NCI-H1436 treated with DMSO at 0.1 percent for 48 hours (cell line): ENCODE measurements at places on chromosomes 6 and 20.

GRCh38 chr6:142075516-142076101 lies 57.1 kb upstream of the GJE1 start:
- DNase-seq = no peak

- DNase-seq = no peak
Observed at GRCh38 chr20:44022464-44022863, 107.8 kb downstream of the TOX2 start.

- DNase-seq = no peak
Observed at GRCh38 chr20:8870652-8871051, 198.2 kb upstream of the PLCB4 start.

DNA sequence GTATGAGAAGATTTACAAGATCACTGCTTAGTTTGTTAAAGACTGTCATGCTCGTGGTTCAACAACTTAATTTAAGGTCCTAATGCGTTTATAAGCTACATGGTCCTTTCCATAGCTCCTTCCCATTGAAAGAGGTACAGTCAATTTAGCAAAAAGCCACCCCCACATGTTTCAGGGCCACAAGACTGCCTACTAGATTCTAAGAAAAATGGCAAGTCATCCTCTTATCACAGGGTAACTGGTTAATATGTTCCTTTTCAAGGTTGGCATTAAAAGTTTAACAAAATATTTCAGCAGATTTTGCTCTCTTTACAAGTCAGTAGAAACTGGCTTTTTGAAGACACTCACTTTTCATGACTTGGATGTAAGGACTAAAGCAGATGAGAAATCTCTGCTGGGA lies 15.7 kb downstream of the GSTA3 start:
- DNase-seq = no peak

DNA sequence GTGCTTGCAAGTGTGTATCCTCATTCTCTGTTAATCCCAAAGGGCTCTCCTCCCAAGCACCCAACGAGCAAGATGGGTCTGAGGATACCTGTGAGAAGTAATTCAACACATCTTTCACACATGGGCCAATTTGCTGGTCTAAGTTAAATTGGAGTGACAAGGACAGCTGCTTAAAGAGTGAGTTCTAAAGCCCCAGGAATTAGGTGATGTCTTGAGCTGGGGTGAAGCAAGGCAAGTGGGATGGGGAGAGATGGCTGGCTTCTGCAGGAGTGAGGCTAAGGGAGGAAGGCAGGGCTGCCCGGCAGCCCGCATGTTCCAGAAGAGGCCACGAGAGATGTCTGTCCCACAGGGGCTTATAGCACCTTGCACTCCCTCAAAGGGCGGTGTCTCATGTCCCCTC lies 288.5 kb downstream of the CDH26 start:
- DNase-seq = no peak

DNA sequence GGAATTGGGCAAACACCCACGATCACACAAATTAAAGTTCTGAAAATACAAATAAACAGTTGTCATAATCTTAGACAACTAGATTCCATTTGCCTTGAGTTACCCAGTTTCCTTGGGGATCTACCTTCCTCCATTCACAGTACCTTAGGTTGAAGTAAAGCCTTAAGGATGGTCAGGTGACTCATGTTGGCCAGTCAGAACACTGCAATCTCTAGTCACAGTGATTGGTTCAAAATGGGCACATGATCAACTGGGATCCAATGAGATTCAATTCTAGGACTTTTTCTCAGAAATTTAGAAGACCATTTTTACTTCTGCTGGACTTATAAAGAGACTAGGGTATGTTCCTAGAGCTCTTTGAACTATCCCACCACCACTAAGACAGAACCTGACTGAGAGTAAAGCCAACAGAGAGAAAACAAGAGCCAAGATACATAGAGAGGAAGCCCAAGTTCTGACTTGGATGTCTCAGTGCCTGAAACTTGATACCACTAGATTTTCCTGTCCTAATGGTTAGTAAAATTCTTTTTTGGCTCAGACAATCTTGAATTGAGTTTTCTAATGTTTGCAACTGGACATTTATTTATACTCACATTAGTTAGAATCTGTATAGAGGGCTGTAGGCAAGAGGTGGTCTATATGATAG lies 8.6 kb upstream of the CLIC5 start:
- DNase-seq = no peak

- no peak for DNase-seq
Observed at GRCh38 chr6:40986364-40986763, 52.7 kb downstream of the UNC5CL start.

DNA sequence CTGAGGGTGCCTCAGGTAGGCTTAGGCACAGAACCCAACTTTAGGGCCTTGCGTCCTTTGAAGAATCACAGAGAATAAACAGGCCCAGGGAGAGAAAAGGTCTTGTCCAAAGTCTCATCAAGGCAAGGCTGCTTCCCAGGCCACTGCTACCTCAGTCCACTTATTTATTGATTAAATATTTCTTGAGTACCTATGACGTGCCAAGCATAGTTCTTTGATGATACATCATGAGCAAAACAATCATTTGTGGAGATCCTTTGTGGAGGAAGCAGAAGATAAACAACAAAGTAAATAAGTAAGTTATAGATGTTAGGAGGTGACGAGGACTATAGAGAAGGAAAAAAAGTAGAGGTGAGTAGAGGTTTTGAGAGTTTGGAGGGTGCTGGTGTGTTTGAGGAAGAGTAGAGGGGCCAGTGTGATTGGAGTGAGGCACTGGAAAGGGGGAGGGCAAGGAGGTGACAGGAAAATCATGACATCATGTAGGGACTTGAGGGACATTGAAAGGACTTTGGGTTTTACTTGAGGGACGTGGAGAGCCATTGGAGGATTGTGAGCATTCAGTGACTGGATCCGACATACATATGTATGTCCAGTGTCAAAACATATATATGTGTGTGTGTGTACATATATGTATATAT lies 14.1 kb upstream of the CHMP4B start:
- DNase-seq = no peak

DNA sequence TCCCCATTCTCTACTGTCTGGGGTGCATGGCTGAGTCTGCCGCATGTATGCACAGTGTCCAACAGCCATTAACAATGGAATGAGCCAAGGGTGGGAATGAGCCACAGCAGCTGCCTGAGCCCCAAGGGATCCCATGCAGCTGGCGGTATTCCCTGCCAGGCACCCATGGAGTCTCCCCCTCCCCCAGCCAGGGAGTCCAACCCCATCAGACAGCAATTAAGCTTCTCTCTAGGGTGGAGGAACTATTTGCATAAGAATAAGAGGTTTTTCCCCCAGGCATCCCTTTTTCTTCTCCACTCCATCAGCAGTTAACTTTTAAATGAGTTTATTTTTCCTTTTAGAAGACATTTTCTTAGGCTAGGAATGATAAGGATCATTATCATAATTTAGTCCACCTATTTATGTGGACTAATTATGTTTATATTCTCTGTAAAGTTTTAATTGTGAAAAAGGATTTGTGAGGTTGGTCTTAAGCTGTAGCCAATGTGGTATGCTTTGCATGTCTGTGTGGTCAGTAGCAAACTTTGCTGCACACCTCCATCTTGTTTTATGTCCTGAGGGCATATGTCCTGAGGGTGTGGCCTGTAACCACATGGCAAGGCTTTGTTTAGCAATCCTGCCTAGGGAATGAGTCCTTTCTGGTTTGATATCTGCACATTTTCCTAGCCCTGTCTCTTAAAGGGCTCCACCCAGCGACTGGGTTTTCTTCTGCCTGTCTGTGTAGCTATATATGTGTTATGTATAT lies 158.9 kb upstream of the OLIG3 start:
- DNase-seq = no peak

- no peak for DNase-seq
Observed at GRCh38 chr6:87705070-87705691, 3.1 kb upstream of the AKIRIN2 start.

- DNase-seq = no peak
Observed at GRCh38 chr6:20652299-20653084, 118.2 kb downstream of the CDKAL1 start.

- no peak for DNase-seq
Observed at GRCh38 chr6:63352544-63353285, 32.9 kb upstream of the LGSN start.

- no peak for DNase-seq
Observed at GRCh38 chr20:34388000-34388399, 24.9 kb downstream of the ITCH start.

DNA sequence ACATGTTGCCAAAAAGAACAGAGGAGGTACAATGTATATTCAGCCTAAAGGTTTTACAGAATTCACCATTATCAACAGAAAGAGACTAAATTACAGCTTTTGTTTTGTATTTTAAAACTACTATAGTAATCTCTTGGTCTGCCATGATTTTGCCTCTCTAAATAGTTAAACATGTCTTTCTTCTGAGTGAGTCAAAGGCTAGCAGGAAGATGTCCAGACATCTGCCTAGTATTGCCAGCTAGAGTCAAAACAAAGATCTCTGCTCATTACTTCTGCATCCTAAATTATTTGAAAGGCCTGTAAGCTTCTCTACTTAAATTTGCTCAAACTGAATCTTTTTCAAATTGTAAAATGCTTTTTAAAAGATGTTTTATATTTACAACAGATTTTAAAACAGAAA lies 8.8 kb downstream of the ASF1A start:
- DNase-seq = no peak

DNA sequence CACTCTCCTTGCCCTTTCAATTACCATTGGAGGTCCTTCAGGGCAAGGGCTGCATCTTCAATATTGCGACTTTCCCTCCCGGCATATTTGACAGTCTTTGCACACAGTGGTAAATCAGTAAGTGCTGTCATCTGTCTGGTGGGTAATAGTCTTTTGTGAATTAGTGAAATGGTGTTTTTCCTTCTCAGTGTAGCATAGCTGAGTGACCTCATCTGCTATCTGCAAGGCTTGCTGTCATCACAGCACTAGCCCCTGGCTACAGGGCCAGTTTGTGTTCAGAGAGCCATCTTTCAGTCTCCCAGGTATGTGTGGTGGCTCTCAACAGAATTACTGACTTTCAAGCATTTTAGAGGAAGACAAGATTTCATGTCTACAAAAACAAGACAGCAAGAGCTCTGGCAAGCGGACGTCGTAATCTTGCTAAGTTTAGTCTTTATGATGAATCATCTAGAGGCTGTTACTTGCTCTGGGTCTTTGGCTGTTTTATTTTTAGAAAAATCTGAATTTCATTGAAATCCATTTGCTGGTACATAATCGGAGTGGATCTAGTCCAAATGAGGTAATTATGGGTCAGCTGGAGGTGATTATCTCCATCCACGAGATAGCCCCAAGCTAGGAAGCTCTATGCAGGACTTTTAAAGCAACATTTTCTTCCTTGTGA lies 528.9 kb downstream of the EPM2A start:
- no peak for DNase-seq

DNA sequence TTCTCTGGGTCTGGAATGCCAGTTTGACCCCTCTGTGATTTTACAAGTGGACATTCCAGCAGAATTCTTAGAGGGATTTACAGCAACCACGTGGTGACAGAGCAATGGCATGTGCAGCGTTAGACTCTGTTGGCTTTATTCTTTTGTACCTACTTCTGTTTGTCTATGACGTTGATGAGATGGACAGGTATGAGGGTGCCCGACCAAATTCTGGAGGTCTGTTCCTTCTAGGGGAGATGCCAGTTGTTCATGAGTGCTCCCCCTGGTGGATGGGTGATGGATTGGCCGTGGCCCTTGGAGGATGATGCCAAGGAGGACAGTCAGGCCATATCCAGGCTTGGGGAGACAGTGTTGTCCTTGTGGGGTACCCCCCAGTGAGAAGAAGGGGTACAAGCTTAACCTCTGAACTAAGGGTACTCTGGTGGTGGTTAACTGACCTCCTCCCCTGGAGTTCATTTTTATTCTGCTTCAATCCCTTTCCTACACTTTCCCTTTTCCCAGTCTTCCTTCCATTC lies 198.6 kb downstream of the DTNBP1 start:
- no peak for DNase-seq

DNA sequence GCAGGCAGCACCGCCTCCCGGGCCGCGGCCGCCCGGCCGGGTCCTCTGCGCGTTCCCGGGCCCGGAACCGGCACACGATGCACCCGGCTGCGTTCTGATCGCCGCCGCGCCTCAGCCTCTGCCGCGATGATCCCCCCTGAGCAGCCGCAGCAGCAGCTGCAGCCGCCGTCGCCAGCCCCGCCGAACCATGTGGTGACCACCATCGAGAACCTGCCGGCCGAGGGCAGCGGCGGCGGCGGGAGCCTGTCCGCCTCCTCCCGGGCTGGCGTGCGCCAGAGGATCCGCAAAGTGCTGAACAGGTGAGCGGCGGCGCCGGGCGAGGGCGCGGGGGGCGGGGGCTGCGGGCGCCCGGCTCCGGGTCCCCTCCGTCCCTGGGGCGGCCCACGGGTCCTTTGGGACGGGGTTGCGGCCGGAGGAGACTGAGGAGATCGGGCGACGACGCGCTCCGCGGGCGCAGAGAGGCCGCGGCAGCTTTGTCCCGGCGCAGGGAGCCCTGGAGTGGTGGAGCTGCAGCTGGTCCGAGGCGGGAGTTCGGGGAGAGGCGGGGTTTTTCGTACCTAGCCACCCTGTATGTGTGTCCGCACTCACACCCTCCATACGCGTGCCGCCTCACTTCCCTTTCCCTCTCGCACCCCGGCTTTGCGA lies 659 bp downstream of the SLC35F1 start:
- DNase-seq = no peak

GRCh38 chr6:4606821-4607704 lies 169.1 kb upstream of the CDYL start:
- DNase-seq = no peak

DNA sequence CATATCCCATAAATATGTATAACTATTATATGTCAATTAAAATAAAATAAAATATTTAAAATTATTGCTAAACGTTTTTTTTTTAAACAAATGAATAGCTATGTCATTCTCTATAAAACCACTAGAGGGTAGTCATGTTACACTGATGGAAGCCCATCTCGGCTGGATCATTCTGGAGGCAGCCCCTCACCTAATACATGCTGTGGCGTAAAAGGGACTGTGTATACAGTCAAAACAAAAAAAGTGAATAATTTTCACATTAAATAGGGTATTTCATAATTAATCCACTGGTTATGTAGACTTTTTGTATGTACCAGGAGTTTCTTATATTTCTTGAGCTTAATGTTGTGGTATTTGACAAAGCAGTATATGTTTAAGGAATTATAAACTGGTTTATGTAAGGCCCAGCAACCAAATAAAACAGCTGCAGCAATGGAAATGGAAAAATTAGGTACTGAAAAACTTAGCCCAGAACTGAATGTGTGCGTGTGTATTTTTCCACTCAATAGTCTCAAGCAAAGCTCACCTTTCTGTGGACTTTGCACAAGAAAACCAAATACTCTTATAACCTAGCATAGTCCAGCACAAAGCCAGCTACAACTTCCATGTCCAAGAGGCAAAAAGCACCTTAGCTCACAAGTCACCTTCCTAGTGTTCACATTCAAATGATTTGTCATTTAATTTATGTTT lies 81.7 kb downstream of the COL9A1 start:
- no peak for DNase-seq

DNA sequence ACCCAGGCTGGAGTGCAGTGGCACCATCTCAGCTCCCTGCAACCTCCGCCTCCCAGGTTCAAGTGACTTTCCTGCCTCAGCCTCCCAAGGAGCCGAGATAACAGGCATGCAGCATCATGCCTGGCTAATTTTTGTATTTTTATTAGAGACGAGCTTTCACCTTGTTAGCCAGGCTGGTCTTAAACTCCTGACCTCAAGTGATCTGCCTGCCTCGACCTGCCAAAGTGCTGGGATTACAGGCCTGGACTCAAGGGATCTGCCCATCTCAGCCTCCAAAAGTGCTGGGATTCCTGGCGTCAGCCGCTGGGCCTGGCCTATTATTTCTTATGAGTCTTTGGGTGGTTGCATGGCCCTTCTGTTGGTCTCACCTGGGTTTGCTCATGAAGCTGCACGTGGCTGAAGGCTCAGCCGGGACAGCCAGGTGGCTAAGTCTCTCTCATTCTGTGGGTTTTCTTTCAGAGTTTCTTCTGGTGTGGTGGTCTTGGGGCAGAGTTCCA lies 45.6 kb upstream of the NCOA3 start:
- DNase-seq = no peak

GRCh38 chr20:19995220-19995863 lies 21.8 kb upstream of the NAA20 start:
- DNase-seq = no peak
